ENCODE measurements at places on chromosomes 4 and X. TPM values are rescaled to one million over a fixed set of nuclear protein-coding genes. Genes with fewer than 3 reads are reported as not detected.
A peak's percentile ranks its signal among the peaks of the same experiment; 100 is the strongest.

The MAOA gene
- total RNA-seq = 5.2 TPM

DNA sequence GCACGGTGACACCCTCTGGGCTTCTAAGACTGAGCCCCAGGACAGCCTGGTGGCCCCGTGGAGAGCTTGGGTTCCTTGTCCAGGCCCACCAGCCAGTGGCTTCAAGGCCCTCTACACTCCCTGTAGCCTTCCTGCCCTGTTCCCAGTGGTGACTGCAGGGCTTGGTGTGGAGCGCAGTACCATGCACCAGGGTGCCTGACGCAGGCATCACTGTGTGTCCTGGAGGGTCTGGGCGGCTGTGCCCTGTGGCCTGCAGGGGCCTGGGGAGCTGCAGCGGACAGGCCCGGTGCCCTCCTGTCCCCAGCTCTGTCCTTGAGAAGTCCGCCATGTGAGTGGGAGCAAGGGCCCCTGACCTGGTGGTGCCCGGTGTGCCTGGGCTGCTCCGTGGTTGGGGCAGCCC is 4.3 kb downstream of the FGFRL1 start:
- H3K4me1 ChIP-seq = no peaks in the 10 kb centered on the region
- DNase-seq = no peak
- H3K27me3 ChIP-seq = peaks cover 4% of the 10 kb centered on the region
- no peaks in the 10 kb centered on the region for H3K36me3 ChIP-seq

DNA sequence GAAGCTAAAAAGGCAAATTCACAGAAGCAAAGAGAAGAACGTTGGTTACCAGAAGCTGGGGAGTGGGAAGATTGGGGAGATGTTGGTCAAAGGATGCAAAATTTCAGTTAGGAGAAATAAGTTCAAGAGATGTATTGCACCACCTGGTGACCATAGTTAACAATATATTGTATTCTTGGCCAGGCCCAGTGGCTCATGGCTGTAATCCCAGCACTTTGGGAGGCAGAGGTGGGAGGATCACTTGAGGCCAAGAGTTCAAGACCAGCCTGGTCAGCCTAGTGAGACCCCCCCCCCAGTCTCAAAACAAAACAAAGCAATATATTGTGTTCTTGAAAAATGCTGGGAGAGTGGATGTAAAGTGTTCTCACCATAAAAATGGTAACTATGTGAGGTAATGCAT is 67.9 kb downstream of the TAB3 start:
- H3K27me3 ChIP-seq = no peaks in the 10 kb centered on the region
- H3K36me3 ChIP-seq = no peaks in the 10 kb centered on the region
- no peak overlapping the region for H3K27ac ChIP-seq
- no peaks in the 10 kb centered on the region for H3K4me1 ChIP-seq
- peak; percentile 1 for DNase-seq
- no peak overlapping the region for H3K4me3 ChIP-seq

DNA sequence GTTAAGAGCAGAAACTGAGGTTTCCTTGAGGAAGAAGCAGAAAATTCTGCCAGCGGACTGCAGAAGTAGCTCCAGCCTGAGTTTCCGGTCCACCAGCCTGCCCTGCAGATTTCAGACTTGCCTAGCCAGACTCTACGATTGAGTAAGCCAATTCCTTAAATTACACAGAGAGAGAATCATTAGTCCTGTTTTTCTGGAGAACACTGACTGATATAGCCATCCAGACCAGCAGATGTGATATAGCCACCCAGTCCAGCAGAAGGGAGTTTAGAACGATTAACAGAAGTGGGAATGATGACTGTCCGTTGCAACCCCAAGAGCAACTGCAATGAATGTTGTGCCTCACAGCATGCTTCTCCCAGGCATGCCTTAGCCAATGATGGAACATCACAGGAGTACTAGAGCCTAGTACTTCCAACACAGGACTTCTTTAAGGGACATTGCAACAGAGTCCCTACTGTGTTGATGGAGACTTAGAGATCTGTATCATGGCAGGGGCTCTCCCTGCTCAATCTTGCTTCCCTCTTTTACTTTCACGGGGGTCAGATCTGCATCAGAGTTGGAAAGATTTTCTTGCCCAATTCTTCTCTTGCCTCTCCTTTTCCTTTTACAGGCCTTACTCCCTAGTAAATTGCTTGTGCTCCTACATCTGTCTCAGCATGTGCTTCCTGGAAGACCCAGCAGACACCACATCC is 264.6 kb upstream of the CLNK start:
- no peaks in the 10 kb centered on the region for H3K4me1 ChIP-seq
- DNase-seq = no peak
- H3K27ac ChIP-seq = no peak overlapping the region
- no peaks in the 10 kb centered on the region for H3K27me3 ChIP-seq
- no peak overlapping the region for H3K4me3 ChIP-seq

DNA sequence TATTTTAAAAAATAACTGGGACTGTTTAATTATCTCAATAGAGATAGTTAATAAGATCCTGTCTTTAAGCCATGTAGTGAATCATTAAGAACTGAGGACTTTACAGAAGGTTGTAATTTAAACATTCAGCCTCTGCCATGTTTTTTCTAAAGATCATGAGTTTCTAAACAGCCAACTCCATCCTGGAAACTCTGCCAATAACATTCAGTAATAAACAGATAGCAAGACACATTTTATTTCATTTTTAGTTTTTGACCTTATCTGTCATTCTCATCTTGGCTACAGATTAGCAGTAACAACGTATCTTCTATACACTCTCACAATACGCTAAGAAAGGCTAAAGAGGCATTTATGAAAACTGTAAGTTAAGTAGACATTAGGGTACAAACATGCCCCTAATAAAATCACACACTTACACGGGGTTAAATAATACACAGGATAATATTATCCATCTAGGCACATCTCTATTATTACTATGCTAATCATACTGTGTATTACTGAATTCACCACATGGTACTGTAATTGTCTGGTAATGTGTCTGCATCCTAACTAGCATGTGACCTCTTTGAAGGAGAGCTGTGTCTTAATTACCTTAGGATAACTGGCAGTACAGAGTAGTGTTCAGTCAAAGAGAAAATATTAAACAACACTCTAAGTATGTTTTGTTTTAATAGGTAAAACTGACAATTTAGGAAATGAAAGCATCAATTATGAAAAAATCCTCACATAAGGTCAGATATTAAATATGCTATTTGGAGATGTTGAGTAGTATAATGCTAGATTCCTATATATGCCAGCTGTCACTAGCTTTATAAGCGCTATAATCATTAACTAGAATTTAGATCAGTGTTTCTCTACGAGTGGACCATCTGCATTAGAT is 122.4 kb upstream of the NAP1L5 start:
- no peak for DNase-seq
- H3K27ac ChIP-seq = no peak overlapping the region
- H3K36me3 ChIP-seq = no peaks in the 10 kb centered on the region
- no peak overlapping the region for H3K4me3 ChIP-seq
- H3K27me3 ChIP-seq = no peaks in the 10 kb centered on the region

The ESX1 gene
- total RNA-seq = not detected

The MAGEA1 gene
- not detected for total RNA-seq

DNA sequence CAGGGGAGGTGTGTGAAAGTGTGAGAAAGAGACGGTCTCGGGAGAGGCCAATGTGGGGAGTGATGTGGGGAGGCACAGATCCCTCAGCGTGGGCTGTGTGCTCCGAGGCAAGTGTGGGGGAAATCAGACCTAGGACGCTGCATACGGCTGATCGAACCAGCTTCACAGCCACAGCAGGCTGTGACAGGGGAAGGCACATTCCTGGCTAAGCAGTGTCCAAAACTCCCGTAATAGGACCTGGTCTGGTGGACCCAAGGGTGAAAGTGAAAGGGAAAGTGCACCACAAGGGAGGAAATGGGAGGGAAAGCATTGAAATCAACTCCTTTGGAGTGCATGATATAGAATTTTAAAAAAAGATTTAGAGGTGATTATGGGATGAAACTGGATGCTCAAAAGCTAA is 10.9 kb upstream of the RHOXF2 start:
- peaks cover 14% of the 10 kb centered on the region for H3K4me1 ChIP-seq
- H3K4me3 ChIP-seq = no peak overlapping the region
- H3K27ac ChIP-seq = no peak overlapping the region
- no peaks in the 10 kb centered on the region for H3K36me3 ChIP-seq
- DNase-seq = no peak
- H3K27me3 ChIP-seq = no peaks in the 10 kb centered on the region

DNA sequence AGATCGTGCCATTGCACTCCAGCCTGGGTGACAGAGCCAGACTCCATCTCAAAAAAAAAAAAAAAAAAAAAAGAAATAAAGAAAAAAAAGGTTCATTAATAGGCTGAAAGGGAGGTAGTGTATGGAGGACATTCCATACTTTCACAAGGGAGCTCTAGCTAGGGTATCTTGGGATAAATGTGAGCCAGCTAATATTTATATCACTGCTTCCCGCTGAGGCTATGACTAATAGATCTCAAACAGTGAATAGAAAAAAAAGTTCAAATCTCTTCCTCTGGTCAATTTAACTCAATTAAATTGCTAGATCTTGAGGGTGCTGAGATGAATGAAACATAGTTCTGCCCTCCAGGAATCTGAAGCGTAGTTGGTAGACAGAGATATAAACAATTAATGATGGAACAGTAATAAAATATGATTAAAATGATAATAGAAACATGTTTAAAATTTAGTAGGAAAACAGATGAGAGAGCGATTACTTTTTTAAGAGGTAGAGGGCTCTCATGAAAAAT is 55.7 kb upstream of the SHISA3 start:
- H3K27me3 ChIP-seq = no peaks in the 10 kb centered on the region
- no peaks in the 10 kb centered on the region for H3K36me3 ChIP-seq
- H3K27ac ChIP-seq = no peak overlapping the region
- no peak for DNase-seq
- peaks cover 11% of the 10 kb centered on the region for H3K4me1 ChIP-seq

DNA sequence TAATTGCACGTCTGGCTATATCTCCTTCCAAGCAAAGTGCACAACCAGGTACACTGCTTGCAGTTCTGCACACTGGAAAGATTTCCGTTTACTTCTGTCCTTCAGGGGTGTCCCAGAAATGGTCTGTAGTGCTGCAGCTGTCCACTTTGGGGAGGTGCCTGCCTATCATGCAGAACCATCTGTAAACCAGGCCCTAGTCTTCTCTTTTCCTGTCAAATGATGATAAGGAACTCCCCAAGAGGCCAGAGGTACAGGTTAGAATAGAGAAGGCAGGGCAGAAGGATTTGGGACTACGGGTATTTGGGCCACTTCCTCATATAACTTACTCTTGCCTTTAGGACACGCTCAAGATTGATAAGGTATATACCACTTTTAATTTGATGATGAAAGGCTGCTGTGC is 746.9 kb downstream of the FAT4 start:
- no peak overlapping the region for H3K4me3 ChIP-seq
- H3K27ac ChIP-seq = no peak overlapping the region
- no peaks in the 10 kb centered on the region for H3K36me3 ChIP-seq
- no peaks in the 10 kb centered on the region for H3K4me1 ChIP-seq

The EDA gene
- 19.6 TPM for total RNA-seq

- H3K36me3 ChIP-seq = no peaks in the 10 kb centered on the region
- no peak overlapping the region for H3K27ac ChIP-seq
- 0 out of 2 replicates have a peak, but pooled peaks cover 11% of the 10 kb centered on the region for H3K4me1 ChIP-seq
- no peaks in the 10 kb centered on the region for H3K27me3 ChIP-seq
- no peak overlapping the region for H3K4me3 ChIP-seq
- DNase-seq = no peak
Observed at GRCh38 chrX:109943740-109944092, 59.2 kb upstream of the TMEM164 start.

The GRXCR1 gene
- not detected for total RNA-seq

GRCh38 chr4:98566361-98567008 is 91.9 kb downstream of the TSPAN5 start:
- DNase-seq = no peak
- no peaks in the 10 kb centered on the region for H3K27me3 ChIP-seq
- peaks cover 27% of the 10 kb centered on the region for H3K4me1 ChIP-seq

DNA sequence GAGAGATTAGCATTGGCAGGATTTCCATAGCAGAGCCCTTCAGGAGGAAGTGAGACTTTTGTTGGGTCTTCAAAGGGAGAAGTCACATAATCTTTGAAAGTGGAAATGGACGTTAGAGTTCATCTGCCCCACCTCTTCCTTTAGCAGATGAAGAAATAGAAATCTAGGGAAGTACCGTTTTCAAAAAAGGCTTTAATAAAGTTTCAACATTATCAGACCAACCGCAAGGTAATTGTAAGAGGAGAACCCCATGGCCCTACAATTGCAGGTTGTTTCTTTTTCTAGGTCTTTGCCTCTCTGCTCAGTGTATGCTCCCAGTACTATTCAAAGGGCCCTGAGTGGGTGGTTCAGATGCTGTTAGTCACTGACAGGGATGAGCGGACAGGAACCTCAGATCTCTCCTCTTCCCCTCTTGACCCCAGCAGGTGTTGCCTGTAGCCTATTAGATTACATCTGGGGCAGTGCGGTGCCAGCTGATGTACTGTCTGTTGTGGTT is 48.6 kb upstream of the AP1S2 start:
- no peaks in the 10 kb centered on the region for H3K36me3 ChIP-seq
- no peak overlapping the region for H3K27ac ChIP-seq
- no peak for DNase-seq
- no peaks in the 10 kb centered on the region for H3K27me3 ChIP-seq
- no peak overlapping the region for H3K4me3 ChIP-seq
- no peaks in the 10 kb centered on the region for H3K4me1 ChIP-seq

- H3K27ac ChIP-seq = no peak overlapping the region
- no peak overlapping the region for H3K4me3 ChIP-seq
- no peak for DNase-seq
- H3K36me3 ChIP-seq = no peaks in the 10 kb centered on the region
- H3K27me3 ChIP-seq = no peaks in the 10 kb centered on the region
Observed at GRCh38 chrX:37787423-37787869, 7.6 kb downstream of the CYBB start.

The MID2 gene
- 2.1 TPM for total RNA-seq

The HSFX1 gene
- total RNA-seq = not detected

DNA sequence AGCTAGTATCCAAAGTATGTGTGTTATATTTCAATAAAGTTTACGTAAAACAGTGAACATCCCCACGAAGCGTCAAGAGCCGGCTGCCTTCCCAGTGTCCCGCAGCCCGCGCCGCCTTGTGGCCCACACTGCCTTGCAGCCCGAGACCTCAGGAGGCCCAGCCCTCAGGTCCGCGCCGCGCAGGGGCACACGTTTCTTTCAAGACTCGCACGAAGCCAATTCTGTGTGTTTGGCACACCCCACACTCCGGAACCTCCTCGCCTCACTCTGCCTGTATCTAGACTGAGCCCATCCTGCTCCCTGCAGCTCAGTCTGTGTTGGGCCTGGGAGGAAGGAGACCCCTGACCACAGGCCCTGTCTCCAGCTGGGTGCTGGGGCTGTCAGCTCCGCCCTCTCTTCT is 5.8 kb downstream of the LRPAP1 start:
- peaks cover 4% of the 10 kb centered on the region for H3K27me3 ChIP-seq
- no peak overlapping the region for H3K4me3 ChIP-seq
- H3K4me1 ChIP-seq = peaks cover 11% of the 10 kb centered on the region
- DNase-seq = no peak
- H3K27ac ChIP-seq = no peak overlapping the region

DNA sequence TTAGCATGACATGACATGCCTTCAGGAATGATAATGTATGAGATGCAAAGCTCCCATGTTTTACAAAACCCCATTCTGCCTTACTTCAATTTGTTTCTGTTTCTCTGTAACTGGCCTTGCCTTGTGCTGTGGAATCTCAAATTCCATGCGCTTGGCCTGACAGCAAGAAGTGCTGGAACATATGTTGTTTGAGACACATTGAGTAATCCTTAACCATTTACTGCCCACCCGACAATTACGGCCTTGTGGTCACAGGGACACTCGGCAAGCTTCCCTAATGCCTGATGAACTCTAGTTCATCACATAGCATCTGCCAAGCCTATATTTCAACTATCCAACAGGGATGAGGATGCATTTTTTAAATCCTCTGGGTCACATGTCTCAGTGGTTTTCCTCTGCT is 226.4 kb upstream of the CASK start:
- no peak overlapping the region for H3K27ac ChIP-seq
- H3K27me3 ChIP-seq = no peaks in the 10 kb centered on the region
- no peaks in the 10 kb centered on the region for H3K4me1 ChIP-seq
- no peak overlapping the region for H3K4me3 ChIP-seq
- DNase-seq = no peak

Data from GM23338 (cell line).